ENCODE measurements at places on chromosomes 7 and 10.

- DNase-seq = no peak
These were observed 23.0 kb upstream of the ZMYND11 start for GRCh38 chr10:112246-112645.

GRCh38 chr7:151774951-151775350, 102.0 kb downstream of the PRKAG2 start:
- DNase-seq = no peak

- no peak for DNase-seq
These were observed 164.8 kb upstream of the PRSS58 start for GRCh38 chr7:142422621-142423020.

DNA sequence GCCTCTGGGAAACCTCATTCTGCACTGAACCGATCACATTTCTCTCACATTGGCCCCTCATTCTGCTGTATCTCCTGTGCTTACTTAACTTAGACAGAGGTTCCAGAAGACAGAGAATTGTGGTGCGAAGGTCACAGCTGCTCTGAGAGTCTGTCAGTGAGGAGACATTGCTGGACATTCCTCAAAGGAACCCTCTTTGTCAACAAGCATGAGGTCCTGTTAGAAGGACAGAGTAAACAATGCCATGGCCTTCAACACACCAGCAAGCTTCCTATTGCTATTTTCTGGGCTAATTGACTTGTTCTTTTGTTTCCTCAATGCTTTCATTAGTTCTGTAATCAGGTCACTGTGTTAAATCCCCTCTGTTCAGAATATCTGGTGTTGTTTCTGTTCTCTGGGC, 109.3 kb upstream of the FZD8 start:
- no peak for DNase-seq

GRCh38 chr10:100229819-100230422, 525 bp upstream of the CHUK start:
- no peak for DNase-seq

- peak; percentile 55 for DNase-seq
These were observed 206.5 kb downstream of the USP6NL start for GRCh38 chr10:11404901-11405300.

DNA sequence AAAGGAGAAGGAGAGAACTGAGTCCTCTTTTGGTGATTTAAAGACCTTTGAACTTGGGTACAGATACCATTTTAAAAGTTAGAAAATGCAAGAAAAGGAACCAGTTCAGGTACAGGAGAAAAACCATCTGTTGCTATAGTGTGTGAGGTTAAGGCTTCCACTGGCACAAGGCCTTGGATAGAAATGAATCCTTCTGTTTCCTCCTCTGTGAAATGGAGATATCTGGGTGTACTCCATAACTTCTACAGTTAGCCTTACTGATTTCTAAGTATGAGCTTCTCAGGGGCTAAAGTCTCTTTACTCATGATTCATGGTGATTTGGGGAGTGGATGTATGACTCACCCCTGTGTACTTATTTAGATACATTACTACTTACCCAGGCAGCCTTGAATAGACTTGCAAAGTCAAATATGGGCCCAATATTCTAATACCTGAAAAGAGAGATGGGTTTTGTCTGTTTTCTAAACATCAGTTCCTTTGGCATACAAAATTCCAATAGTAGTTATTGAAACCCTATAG, 117.2 kb upstream of the ADO start:
- no peak for DNase-seq

DNA sequence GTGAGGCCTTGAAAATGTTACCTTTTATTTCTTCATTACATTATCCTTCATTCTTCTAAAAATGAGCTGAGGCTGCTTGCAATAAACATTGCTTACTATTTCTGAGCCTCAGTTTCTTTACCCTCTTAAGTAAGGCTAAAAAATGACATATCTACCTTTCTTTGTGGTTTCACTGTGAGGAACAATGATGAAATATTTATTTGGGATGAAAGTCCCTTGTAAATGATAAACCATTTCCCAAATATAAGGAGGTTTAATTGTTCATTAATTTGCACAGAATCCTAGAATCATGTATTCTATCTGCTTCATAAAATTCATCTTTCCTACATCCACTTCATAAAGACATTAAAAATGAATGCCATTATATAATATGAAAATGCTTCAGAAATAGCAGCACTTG, 27.9 kb downstream of the ZC3HAV1 start:
- no peak for DNase-seq

DNA sequence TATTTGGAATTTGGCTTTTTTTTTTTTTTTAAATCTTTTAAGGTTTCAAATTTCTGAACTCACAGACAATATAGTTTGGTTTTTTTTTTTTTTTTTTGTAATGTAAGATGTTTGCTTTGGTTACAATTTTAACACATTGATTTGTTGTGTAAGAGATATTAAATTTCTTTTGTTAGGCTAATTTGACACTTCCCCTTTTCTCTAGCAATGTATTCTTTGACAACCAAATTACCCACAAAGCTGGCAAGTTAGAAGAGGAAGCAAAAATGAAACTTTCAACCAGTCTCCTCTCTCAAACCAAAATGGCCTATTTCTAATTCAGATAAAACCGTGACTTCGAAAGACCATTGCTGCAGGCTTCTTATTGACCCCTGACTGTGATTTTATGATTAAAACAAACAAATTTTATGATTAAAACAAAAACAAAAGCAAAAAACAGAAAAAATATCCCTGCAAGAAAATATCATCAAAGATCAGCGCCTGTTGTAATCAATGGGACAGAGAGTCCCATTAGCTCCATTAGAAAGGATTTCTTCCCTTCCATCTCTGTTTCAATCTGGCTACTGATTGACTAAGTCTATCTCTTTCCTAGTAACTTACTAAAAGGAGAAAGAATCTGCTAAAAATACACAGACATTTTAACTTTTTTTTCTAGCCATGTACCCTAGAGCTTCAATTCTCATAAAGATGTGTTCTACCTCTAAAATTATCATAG, 489.2 kb downstream of the MDFIC start:
- no peak for DNase-seq

GRCh38 chr10:76282061-76283025, 850.9 kb downstream of the LRMDA start:
- peak; percentile 29 for DNase-seq

DNA sequence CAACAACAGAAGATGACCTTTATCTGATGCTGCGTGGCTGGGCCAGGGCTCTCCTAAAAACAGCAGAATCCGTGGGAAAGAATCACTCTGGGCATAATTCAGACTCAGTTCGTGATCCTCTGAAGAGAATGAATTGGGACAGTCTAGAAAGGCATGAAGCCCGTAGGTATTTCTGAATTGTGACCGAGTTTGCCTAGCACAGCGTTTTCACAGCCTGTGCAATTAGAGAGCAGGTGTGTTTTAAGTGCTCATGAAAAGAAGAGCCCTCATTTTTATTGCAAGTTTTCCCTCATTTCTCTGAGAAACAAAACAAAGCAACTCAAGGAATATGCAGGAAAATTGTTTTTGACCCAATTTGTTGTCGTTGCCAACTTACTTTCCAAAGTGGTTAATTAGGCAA, 366.2 kb downstream of the WDR11 start:
- DNase-seq = no peak

DNA sequence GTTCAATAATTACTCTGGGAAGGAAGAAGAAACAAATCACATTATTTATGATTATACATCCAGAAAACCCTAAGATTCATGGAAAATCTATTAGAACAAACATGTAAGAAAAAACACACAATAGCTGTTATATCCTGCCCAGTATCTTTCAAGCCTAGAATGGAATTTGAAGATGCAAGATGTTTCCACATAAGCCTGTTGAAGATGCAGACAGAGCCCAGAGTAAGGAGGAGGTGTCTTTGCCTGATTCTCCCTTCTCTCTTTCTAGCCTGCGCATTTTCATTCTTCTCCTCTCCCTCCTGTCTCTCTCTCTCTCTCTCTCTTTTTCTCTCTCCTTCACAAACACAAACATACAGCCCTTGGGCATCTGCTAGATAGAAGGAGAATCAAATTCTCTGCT, 170.1 kb upstream of the INHBA start:
- DNase-seq = no peak

- DNase-seq = no peak
These were observed 6.2 kb downstream of the TMEM236 start for GRCh38 chr10:17758200-17758599.

- no peak for DNase-seq
These were observed 60.2 kb downstream of the GPR26 start for GRCh38 chr10:123726381-123726780.

DNA sequence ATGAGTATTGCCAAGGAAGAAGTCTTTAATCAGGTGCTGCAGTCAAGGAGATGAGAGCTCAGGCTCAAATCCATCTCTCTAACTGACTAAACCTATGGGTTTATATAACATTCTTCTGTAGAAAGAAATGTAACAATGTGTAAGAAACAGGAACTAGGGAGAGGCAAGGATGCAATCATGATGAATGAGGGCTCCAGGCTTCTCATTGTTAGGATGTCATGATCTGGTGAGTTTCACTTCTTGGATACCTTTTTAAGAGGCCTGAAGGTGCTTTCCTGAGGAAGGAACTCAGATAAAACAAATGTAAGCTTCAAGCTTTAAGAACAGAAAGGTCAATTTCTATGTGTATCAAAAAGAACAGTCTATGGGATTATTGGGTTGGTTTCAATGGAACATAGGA, 30.8 kb upstream of the SCIN start:
- no peak for DNase-seq

DNA sequence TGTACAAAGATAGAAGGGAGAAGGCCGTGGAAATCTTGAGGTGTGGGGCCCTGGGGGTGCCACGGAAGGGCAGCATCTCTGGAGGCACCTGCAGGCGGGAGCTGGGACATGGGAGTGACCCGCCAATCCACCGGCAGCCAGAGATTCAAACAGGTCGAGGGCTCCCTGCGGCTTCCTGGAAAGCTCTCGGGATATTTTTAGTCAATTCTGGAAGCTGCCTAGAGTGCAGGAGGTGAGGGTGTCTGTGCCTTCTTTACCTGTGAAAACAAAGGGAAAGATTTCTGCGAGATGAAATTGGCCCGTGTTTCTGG, 16.6 kb downstream of the MNX1 start:
- DNase-seq = no peak

DNA sequence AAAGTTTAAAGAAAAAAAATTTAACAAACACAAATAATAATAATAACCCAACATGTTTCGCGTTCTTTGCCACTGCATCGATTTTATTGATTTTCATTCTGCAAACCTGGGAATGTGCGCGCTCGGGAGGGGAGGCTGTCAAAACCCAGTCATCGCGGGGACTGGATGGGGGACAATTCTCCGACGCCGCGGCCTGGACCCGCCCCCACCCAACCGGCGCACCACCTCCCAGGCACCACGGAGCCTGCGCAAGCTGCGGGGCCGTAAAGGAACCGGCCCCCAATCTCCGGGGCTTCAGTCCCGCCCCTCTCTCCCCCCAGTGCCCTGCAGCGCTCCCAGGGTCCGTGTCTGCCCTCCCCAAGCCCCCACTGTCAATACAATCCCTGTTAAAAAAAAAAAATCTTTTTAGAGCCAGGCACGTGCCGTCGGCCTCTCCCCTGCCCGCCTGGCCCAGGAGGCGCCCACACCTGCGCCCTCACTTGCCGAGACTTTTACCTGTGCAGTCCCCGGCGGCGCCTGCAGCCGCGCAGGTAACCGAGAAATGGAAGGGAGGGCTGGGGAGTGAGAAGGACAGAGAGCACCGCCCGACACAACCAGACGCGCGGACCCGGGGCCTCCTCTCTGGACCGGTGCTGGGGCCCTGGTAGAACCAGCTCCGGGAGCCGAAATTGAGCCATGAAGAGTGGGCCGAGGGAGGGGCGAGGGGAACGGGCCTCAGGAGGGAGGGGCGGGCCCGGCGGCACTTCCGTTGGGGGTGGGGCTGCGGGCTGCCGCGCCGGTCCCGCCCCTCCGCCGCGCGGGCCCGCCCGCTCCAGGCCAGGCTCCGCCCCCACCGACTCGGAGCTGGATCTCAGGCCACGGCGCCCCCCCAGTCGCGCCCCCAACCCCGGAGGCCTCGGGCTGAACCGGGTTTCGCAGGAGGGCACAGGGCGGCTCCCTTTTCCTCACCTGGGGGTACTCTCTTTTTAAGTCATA, 7.6 kb upstream of the ZNF503 start:
- DNase-seq = peak; percentile 26

GRCh38 chr10:92773776-92774175, 74.5 kb upstream of the EXOC6 start:
- DNase-seq = no peak

GRCh38 chr10:113754125-113754524, 2.6 kb downstream of the PLEKHS1 start:
- DNase-seq = no peak

GRCh38 chr7:77327067-77327931, 88.8 kb downstream of the GSAP start:
- no peak for DNase-seq

GRCh38 chr10:21496343-21497176, 28.9 kb downstream of the SKIDA1 start:
- DNase-seq = peak; percentile 42

- no peak for DNase-seq
These were observed 3.8 kb downstream of the PTER start for GRCh38 chr10:16440396-16441133.

DNA sequence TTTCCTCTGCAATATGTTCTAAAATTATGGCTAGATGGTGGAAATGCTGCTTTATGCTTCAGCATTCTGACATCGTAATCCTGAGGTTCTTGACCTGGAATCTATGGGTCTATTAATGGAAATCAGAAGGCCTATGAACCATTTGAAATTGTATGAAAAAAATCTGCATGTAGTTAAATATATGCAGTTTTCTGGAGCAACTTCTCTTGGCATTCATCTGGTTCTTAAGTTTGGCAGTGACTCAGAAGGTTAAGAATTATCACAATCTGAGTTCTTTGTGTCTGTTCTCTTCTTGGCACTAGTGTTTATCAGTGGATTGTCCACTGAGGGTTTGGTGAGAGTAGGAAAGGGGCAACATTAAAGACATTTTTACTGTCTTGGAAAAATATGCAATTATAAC, 71.1 kb upstream of the FZD1 start:
- DNase-seq = no peak

GRCh38 chr7:114979388-114979787, 57.5 kb downstream of the MDFIC start:
- DNase-seq = no peak

DNA sequence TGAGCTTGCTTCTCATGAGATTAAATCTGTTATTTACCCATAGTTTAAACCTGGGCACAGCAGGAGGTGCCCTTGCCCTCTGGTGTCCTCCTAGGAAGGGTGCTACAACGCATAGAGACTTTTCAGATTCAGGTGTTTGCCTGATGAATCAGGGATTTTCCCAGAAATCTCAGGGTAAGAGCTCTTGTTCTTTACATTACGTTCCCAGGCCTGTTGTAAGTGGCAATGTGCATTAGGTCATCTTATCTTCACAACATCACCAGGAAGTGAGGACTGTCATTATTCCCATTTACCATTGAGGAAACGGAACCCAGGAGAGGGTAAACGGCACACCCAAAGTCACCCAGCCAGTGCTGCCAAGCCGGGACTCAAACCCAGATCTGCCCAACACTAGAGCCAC, 73.0 kb downstream of the NHLRC2 start:
- no peak for DNase-seq

GRCh38 chr10:98832196-98832595, 385.5 kb upstream of the HPS1 start:
- DNase-seq = no peak

DNA sequence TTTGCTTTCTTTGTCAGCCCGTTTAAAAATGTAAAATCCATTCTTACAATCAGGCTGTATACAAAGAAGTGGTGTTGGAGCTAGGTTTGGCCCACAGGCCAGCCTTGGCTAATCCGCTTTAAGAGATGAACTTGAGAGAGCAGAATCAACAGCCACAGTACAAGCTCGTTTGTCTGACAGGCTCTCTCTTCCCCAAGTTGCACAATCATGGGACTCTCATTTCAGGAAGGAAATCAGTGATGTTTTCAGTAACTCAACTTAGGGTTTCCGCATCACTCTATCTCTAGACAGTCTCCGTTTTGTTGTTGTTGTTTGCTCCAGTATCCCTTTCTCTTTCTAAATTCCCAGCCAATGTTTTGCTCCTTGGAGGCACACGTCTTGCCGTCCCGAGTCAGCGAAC, 582.0 kb upstream of the MKI67 start:
- no peak for DNase-seq
